ENCODE measurements at places on chromosomes 1 and 21. TPM values are rescaled to one million over a fixed set of nuclear protein-coding genes. Genes with fewer than 3 reads are reported as not detected.

DNA sequence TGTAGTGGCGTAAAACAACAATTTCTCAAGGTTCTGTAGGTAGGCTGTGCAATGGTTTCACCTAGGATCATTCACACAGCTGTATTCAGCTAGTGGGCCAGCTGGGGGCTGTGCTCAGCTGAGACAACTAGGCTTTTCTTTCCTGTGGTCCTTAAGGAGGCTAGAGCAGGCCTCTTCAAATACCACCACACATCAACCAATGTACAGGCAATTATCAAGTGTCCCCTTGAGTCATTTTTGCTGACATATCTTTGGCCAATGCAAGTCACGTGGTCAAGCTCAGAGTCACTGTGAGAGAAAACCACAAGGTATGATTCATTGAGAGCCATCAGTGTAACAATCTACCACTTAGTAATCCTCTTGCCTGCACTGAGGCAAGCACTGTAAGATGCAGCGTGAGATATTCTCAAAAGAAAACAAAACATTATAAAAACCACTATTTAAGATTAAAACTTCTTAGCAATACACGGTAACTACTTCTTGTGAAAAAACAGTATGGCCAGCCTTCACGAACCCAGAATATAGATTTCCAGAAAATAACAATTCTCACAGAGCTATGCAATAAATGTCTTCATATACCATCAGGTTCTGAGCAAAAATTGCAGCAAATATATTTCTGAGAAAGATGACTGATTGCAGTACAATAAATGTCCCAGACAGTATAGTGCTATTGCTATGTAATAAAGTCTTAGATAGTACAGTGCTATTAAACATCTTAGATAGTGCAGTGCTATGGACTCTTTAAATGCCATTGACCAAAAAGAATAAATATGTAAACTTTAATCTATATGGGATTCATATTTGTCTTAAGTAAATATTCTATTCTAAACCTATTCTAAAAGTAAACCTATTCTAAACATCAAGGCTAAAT lies 55.3 kb downstream of the NME7 start:
- no peak for DNase-seq

TAL1 gene
- 2.7 TPM for total RNA-seq

GBP4 gene
- 7.3 TPM for total RNA-seq

NUP210L gene
- 0.04 TPM for total RNA-seq

DNA sequence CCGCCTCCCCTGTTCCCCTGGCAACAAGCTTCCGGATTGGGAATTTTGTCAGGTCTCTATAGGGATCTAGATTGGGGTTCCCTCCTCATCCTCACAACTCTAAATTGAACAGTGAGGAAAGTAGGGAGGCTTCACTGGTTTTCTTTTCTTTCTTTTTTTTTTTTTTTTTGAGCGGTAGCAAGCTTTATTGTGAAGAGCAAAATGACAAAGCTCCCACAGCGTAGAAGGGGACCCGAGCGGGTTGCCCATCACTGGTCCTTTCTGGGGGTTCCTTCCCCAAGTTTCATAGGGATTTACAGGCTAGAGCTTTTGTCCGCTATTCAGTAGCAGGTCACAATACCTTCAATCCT lies 10.3 kb downstream of the ARHGEF2 start:
- no peak for DNase-seq

DNA sequence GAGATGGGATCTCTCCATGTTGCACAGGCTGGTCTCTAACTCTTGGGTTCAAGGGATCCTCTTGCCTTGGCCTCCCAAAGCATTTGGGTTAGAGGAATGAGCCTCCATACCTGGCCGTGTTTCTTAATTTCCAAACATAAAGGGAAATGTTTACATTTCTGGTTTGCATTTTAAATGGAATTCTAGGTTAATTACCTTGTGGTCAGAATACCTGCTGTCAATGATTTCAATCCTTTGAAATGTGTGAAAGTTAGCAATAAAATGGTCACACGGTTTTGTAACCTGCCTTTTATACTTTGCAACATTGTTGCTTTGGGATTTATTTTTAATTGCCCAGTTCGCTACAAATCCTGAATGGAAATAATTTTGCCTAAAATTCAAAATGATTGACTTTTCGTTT lies 26.3 kb downstream of the AGMAT start:
- no peak for DNase-seq

GRCh38 chr1:196317535-196318522 lies 290.4 kb downstream of the KCNT2 start:
- DNase-seq: no peak

- no peak for DNase-seq
Measured at GRCh38 chr1:20739225-20739624, 6.7 kb upstream of the SH2D5 start.

DNA sequence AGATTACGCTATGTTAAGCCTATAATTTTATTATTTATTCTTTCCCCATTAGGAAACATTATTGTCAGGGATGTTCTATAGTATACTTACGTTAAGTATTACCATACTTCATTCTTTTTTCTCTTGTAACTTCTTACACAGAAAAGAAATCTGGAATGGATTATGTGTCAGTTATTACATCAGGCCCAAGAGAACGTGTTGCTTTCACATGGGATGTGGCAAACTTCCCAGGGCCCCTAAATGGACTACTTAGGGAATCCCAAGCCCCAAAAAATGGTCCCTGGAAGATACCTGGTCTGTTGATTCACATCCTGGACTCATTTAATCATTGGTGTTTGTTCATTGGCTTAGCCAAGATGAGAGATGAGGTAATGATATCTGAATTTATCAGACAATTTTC lies 249.8 kb downstream of the NRIP1 start:
- no peak for DNase-seq

RAB25 gene
- total RNA-seq: not detected

- no peak for DNase-seq
Measured at GRCh38 chr1:21217812-21218596, 41.3 kb upstream of the EIF4G3 start.

PCNX2 gene
- total RNA-seq: 12.1 TPM

GRCh38 chr1:234409328-234409727 lies 36.1 kb downstream of the COA6 start:
- DNase-seq: no peak

SPRR2E gene
- total RNA-seq: not detected

GRCh38 chr1:70495370-70495769 lies 84.3 kb downstream of the CTH start:
- DNase-seq: no peak

DNA sequence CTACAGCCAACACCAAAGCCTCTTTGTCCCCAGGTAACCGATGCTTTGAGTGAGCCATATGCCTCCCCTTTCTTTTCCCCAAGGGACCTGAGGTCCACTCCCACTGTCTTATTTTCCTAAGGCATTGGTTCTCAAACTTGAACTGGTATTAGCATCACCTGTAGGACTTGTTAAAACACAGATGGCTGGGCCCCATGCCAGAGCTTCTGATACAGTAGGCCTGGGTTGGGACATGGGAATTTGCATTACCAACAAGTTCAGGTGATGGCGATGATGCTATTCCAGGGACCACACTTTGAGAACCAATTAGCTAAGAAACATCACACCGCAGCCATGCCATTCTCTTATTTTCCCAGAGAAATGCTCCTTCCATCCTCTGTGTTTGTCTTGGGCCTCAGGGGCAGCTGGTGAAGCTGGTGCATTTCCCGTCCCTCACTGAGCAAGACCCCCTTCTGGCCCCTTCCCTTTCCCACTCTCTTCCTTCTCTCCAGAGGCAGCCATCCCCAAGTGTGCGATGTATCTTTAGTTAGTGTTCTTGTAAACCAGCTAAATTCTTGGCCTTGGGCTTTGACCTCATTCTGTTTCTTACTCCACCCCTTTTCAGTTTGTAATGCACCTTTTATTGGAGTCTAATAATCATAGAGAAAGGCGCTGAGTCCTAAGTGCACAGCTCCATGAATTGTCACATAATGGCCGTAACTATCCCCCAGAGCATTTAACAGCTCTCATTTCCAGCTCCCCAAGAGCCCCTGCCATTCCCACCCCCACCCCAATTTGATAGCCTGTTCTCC lies 14.2 kb upstream of the TTC22 start:
- DNase-seq: no peak

TMCC2 gene
- total RNA-seq: 7.6 TPM

FOXD2 gene
- 0.72 TPM for total RNA-seq

GRCh38 chr1:65418522-65419185 lies 1.8 kb upstream of the LEPR start:
- DNase-seq: no peak

- DNase-seq: no peak
Measured at GRCh38 chr1:24567792-24568388, 12.0 kb downstream of the NCMAP start.

DNA sequence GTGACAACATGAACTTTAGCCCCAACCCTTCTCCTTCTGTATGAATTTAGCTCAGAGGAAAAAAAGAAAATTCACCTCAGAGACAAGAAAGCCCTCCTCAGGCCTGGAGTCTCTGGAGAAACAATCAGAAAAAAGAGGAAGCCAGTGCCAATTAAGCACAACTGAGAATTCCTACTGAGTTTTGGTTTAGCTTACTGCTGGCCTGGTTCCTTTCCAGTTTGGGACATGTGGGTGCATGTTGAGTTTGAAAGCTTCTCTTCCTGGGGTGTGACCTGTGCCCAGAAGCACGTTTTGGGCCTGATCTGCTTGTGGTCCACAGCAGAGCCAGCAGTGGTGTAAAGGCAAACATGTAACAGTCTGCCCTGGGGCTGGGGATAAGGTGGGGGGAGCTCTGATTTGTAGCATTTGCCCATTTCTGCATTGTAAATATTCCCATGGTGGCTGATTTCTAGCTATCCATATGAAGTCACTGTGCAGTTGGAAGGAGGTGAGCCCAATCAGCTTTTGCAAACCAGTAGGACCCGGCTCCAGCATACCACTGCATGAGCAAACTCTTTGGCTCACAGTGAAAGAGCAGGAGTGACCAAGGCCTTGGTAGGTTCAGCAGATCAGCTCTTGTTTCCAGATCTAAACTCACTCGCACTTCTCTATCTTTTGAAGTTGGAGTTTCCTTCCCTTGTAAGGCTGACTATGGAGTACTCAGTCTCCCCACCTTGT lies 4.7 kb upstream of the THEM5 start:
- no peak for DNase-seq

DNA sequence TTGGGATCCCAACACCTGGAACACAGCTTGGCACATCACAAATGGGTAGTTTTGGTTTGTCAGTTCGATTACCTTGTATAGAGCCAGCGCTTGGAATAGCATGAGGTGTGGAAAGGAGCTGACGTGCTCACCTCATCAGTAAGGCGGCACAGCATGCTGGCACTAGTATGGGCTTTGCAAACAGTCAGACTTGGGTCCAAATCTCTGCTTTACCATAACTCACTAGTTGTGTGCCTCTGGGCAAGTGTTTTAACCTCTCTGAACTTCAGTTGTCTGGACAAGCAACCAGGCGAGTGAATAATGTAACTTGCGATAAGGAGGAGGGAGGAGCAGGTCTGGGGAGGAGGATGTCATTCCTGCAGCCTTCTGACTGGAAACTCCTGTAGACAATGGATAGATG lies 26.3 kb upstream of the NEK2 start:
- DNase-seq: no peak

GRCh38 chr1:54996359-54996868 lies 2.3 kb upstream of the BSND start:
- peak; percentile 81 for DNase-seq

GRCh38 chr1:64505232-64505943 lies 35.5 kb downstream of the CACHD1 start:
- DNase-seq: peak; percentile 50

- DNase-seq: no peak
Measured at GRCh38 chr1:59027177-59027576, 243.3 kb upstream of the JUN start.

- no peak for DNase-seq
Measured at GRCh38 chr1:201322653-201323510, 39.6 kb downstream of the PKP1 start.

DNA sequence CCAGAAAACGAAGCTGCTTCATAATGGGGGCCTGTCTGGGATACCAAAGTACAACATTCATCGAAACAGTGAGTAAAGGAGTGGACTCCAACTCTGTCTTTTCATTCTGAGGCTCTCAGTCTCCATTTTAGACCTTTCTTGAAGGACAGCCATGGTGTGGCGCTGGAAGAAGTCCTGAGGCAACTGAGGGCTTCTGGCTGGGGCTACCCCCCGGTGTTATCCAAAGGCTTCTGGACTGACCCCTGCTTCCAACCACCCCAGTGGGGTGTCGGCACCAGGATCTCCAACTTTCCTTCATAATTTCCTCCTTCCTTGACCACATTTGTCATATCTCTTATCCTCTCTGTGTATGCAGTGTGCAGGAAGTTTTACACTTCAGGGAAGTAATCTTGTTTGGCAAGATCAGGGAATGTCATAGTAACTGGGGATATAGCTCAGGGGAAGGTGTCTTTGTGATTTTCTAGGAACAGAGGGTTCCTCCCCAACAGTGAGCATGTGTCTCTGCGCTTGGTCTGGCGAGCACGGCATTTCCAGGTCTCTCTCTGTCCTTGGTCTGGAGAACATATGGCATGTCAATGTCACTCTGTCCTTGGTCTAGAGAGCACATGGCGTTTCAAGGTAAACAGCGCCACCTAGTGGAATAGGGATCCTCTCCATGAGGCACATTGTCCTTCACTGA lies 19.4 kb upstream of the BSDC1 start:
- DNase-seq: peak; percentile 78

DNA sequence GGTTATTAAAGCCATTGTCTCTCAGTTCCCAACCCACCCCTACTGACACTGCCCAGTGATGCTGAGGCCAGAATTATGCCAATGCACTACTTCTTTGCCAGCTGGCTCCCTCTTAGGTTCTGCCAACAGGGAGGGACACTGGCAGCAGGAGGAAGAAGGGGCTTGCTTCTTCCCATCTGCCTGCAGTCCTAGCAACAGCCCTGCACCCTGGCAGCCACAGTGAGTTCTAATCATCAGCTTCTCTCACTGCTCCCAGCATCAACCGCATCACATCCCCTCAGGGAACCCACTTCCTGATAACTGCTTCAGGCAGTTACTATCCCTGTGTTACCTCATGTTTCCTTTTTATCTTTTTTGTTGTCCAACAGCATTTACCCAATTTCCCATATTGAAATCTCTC lies 86.2 kb downstream of the UBR4 start:
- no peak for DNase-seq

- no peak for DNase-seq
Measured at GRCh38 chr1:49051647-49052046, 275.0 kb upstream of the BEND5 start.

DNA sequence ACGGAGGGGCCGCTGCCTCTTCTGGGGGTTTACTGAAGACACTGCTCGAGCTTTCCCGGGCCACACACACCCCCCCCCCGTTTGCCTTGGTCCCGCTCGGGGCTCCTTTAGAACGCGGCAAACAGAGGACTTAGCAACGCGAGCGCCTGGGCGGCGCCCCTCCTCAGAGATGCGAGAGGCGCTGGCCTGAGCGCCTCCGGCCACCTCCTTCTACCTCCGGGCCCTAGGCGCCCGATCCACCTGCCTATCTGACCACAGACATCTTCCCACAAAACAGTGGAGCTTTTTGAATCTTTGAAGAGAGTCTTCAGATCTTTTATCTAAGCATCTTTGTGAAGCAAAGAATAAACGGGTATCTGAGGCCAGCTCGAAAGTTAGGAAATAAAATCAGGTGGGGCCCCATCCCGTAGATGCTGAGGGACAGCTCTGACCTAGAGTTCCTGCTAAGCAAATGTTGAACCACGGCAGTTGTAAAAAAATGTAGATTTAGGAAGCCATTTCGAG lies 436 bp upstream of the TTLL7 start:
- peak; percentile 62 for DNase-seq

- DNase-seq: no peak
Measured at GRCh38 chr1:65056866-65057265, 90.5 kb upstream of the JAK1 start.

All from adrenal gland (tissue), 19 donors.